ENCODE measurements at places on chromosomes 12 and 14.

DNA sequence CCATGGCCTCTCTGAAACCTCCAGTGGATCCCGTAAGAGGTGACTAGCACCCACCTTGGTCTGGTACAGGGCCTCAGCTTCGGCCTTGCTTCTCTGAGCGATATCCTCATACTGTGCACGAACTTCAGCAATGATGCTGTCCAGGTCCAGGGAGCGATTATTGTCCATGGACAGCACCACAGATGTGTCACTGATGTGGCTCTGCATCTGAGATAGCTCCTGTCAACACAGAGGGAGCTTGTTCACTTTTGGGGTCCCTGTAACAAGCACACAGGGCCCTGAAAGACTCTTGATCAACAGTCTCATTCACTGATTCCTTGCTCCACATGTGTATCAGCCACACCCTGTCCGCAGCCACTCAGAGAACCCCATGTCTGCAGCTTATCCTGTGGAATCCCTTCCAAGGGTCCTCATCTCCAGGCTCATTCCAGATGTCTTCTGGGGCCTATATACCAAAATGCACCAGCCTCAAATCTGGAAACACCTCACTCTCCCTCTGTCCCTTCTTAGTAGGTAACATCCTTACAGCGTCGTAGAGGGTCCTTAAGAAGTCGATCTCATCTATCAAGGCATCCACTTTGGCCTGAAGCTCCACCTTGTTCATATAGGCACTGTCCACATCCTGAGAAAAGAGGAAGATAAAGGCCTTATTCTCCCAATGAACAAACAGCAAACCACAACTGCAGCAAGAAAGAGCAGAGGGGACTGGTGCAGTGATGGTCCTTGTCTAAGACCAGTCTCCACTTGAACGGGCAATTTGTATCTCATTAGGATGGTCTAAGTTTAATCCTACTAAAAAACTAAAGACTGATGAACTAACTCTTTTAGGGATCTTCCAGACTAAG, 3.5 kb downstream of the KRT3 start:
- no peak for DNase-seq

- no peak for DNase-seq
Measured at GRCh38 chr14:50937325-50937724, 7.0 kb downstream of the PYGL start.

- DNase-seq: no peak
Measured at GRCh38 chr12:123929946-123930583, 42.6 kb downstream of the CCDC92 start.

DNA sequence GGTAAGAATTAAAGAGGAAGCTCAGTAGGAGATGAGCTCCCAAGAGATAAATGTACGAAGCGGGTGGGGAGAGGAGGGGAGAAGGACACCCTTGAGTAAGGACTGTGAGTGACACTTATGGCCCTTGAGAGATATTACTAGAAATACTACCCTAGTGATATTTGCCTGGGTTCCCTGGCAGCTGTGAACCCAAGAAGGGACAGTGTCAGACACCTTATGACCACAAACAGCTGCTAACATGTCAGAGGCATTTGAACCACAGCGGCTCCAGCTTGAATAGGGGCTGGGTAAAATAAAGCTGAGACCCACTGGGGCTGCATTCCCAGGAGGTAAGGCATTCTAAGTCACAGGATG, 19.6 kb upstream of the SLC6A12 start:
- no peak for DNase-seq

DNA sequence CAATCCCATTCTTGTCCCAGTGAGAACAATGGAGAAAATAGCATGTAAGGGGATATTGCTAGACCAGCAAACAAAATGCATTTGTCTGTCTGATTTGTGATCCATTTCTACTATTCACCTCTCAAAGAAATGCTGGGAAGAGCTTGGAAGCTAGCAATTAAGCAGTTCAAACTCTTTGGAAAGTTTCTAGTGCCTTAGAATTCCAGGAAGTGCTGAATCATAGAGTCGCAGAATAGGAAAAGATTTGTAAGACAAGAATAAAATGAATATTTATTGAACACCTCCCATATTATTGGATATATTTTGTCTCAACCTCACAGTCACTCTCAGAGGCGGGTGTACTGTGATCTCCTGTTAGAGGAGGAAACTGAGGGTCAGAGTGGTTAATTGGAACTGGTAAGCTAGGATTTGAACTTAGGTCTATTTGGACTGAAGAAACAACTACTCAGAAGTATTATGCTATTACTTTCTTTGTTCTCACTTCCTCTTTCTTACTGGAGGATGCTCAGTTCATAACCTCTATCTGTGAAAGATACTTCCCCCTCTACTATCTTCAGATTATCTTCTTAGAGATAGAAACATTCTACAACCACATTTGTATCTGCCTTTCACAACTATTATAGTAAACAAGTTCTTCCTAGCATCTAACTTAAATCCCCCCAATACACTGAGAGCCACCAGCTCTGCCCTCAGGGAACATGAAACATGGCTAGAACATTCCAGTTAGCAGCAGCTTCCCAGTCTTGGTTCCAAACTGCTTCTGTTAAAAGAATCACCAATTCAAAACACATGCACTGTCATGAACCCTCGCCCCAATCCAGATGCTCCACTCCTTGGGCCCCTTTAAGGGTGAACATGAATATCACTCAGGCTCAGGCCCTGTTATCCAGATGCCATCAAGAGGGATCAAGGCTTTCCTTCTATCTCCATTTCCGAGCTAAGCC, 64.2 kb downstream of the DRAM1 start:
- DNase-seq: no peak

- DNase-seq: no peak
Measured at GRCh38 chr12:110957159-110957558, 36.8 kb upstream of the MYL2 start.
